Lower leg skin (tissue), 4 donors: ENCODE measurements at places on chromosomes 2 and 18. TPM values are rescaled to one million over a fixed set of nuclear protein-coding genes. Genes with fewer than 3 reads are reported as not detected.

CTLA4 gene
- total RNA-seq: not detected

MOGAT1 gene
- total RNA-seq: not detected

YES1 gene
- 133 TPM for total RNA-seq

ACMSD gene
- total RNA-seq: not detected

PID1 gene
- total RNA-seq: 9.5 TPM

OTOS gene
- not detected for total RNA-seq

CFC1 gene
- total RNA-seq: not detected

ID2 gene
- 210 TPM for total RNA-seq

CCDC74A gene
- total RNA-seq: 10.7 TPM

ZDBF2 gene
- total RNA-seq: 4.3 TPM

UGT1A3 gene
- not detected for total RNA-seq

STAT4 gene
- 4.3 TPM for total RNA-seq

SCN1A gene
- total RNA-seq: not detected

SERPINB8 gene
- 69.7 TPM for total RNA-seq

CD8B2 gene
- total RNA-seq: not detected

LIMS1 gene
- 47.3 TPM for total RNA-seq

EVX2 gene
- not detected for total RNA-seq

POMC gene
- total RNA-seq: 3.4 TPM

MAL gene
- 5.7 TPM for total RNA-seq

GPR155 gene
- total RNA-seq: 20.2 TPM

NMUR1 gene
- 0.19 TPM for total RNA-seq

PAX8 gene
- 5.2 TPM for total RNA-seq

MEP1B gene
- not detected for total RNA-seq

SOX11 gene
- total RNA-seq: not detected

RUFY4 gene
- total RNA-seq: not detected

CAPN14 gene
- total RNA-seq: 0.13 TPM

FAM110C gene
- total RNA-seq: 25.6 TPM

VWA3B gene
- total RNA-seq: 2.5 TPM

PLB1 gene
- 3.4 TPM for total RNA-seq

CHRND gene
- total RNA-seq: not detected

TEKT4 gene
- total RNA-seq: not detected

ASXL3 gene
- total RNA-seq: 0.13 TPM

SSB gene
- 38.3 TPM for total RNA-seq

IL1F10 gene
- total RNA-seq: 19.3 TPM

SULT1C4 gene
- total RNA-seq: 0.17 TPM

MLPH gene
- 13.3 TPM for total RNA-seq

DUSP2 gene
- total RNA-seq: 46.0 TPM

TMEM163 gene
- not detected for total RNA-seq

LDLRAD4 gene
- 12.0 TPM for total RNA-seq

WDR75 gene
- 38.1 TPM for total RNA-seq

DLX1 gene
- total RNA-seq: 0.52 TPM

SAG gene
- not detected for total RNA-seq

UCN gene
- total RNA-seq: not detected

SLC8A1 gene
- total RNA-seq: 14.8 TPM

LRRTM1 gene
- not detected for total RNA-seq

SATB2 gene
- 2.6 TPM for total RNA-seq

SIX3 gene
- not detected for total RNA-seq

LRP1B gene
- 0.80 TPM for total RNA-seq

FBXO36 gene
- total RNA-seq: 5.3 TPM

MC5R gene
- not detected for total RNA-seq
